ENCODE measurements at places on chromosomes 6 and 20.

- no peak for DNase-seq
Measured at GRCh38 chr20:17987988-17988387, 19.2 kb downstream of the MGME1 start.

DNA sequence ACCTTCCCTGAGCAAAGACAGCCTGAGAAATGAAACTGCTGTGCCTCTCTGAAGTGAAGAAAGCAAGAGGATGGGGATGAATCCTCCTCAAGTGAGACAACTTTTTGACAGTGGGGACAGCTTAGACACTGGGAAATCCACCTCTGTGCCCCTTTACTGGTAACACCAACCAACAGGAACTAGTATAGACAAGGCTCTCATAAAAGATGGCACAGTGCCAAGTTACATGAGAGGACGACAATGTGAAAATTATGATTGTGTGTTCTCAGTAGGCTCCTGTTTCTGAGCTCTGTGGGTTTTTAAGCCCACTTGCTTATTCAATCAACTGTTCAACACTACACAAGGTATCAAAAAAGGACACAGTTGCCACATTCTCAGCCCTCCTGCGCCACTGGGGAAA, 41.6 kb upstream of the LYRM2 start:
- DNase-seq, result no peak

- no peak for DNase-seq
Measured at GRCh38 chr6:101824551-101825345, 431.2 kb downstream of the GRIK2 start.

- no peak for DNase-seq
Measured at GRCh38 chr20:4876731-4877130, 124.6 kb downstream of the SLC23A2 start.

DNA sequence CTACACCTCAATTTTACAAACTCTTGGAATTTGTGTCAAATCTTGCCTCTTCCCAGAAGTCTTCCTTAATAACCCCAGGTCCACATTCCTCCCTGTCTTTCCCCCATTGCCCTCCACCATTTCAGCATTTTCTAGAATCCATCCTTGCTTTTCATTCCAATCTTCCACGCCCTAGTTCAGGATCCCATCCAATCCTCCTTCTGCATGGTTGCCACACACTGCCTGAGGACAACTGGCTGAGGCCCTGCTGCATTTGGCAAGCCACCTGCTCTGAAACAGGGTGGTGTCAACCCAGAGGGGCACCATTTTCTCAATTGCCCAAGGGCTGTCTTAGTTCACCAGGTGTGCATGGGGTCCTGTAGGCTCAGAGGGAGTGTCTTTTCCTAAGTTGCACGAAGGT, 37.9 kb upstream of the RFPL4B start:
- DNase-seq, result no peak

- peak; percentile 79 for DNase-seq
Measured at GRCh38 chr6:142867988-142868812, 76.8 kb downstream of the HIVEP2 start.

DNA sequence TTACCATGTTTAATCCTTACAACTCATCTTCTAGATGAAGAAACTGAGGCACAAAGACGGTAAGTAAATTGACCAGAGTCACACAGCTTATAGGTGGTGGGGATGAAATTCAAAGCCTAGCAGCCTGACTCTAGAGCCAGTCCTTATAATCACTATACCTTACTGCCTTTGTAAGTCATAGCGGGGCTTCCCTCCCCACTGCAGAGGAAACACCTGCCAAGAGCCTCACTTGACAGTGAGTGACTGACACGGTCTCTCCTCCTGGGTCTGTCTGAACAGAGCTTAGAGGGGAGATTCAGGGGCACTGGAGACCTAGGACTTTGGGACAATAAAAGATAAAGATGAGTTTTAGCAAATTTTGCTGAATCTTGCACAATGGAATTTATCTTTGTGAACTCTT, 12.8 kb downstream of the SUN5 start:
- DNase-seq, result no peak

DNA sequence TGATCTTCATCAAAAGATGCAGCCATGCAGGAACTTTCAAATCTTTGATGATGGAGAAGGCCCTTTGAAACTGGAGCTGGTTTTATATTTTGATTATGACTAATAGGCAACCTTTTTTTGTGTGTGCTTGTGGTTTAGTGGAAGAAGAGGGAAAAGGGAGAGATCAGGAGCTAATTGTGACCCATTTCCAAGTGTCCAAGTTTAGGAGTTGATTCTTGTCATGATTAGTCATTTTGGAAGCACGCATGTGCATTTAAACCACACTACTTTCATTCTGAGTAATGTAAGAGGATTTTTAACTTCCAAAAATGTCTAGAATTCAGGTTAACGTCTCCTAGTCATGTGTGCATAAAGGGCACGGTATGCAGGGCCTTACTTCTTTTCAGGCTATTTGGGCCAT, 3.5 kb downstream of the FOXO3 start:
- no peak for DNase-seq

DNA sequence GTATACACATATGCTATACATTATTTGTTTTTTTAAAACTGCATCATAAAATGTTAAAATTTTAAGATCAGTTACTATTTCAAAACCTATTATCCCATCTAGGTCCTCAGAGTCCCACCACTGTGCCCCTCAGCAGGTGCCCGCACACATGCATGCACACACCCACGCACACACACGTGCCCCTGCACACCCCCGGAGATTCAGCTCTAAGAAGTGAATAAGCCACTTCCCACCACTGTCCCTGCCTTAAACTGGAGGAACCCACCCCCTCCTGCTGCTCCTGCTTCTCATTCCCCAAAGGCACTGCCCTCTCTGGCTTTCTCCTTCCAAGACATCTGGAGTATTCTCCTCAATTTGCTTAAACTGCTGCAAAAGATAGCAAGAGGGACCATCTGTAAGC, 5.4 kb upstream of the FAM210B start:
- DNase-seq, result no peak

GRCh38 chr6:134223796-134224420, 94.0 kb downstream of the SGK1 start:
- no peak for DNase-seq

GRCh38 chr6:41426438-41426851, 91.0 kb downstream of the NCR2 start:
- DNase-seq, result no peak

GRCh38 chr20:36886859-36887751, 11.2 kb downstream of the TLDC2 start:
- DNase-seq, result peak; percentile 85

- DNase-seq, result no peak
Measured at GRCh38 chr6:89527634-89528033, 94.7 kb downstream of the ANKRD6 start.

- DNase-seq, result no peak
Measured at GRCh38 chr6:152572338-152573088, 64.6 kb downstream of the SYNE1 start.

DNA sequence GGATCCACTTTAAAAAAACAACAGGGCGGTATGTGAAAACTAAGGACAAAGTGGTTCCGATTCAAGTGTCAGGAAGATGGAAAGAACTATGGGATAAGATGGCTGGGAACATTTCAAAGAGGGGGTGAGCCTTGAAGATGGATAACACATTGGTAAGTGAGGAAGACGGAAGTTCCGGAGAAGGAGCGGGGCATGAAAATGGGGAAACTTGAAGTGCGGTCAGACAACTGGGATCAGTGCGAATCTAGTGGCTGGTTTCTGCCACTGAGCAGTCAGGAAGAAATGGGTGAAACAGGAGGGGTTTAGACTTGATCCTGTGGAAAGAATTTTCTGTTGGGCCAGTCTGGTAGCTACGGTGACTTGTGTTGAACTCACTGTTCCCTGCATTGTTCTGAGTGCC, 1.2 kb downstream of the NAA20 start:
- no peak for DNase-seq

GRCh38 chr20:32278199-32278643, 770 bp downstream of the KIF3B start:
- no peak for DNase-seq

DNA sequence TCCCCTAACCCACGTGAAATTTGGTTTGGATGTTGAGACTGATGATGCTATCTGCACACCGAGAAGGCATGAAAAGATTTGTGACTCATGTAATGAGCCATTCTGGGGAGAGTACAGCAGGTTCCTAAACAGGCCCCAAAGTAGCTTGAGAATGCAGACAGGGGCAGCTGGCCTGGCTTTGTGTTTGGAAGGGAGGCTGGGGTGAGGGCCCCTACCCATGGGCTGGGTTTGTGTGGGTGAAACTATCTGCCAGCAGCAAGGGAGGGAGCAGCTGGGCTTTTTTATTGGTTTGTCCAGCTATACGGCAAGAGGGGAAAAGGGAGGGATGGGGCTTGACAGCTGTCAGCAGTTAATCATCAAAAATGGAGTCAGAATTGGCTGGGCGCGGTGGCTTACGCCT, 87.0 kb upstream of the RNF24 start:
- DNase-seq, result no peak

- no peak for DNase-seq
Measured at GRCh38 chr6:144728804-144729203, 443.7 kb downstream of the UTRN start.

DNA sequence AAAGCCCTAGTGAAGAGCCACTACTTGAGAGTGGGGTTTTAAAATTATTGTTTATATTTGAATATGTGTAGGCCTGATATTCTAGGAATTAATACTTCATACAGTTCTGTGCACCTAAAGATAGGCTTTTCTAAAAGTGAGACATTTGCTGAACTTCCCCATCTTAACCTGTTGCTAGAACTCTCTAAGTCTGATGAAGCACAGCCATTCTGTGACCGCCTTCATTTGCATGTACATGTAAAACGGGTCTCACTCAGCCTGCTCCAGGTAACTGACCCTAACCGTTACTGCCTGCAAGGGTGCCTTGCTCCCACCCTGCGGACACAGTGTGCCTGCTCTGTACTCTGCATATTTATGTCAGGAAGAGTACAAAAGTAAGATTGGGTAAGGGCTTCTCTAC, 44.3 kb upstream of the IRF4 start:
- DNase-seq, result no peak

GRCh38 chr6:122770835-122771601, 8.5 kb upstream of the FABP7 start:
- peak; percentile 20 for DNase-seq

- no peak for DNase-seq
Measured at GRCh38 chr20:48665785-48666184, 162.0 kb downstream of the PREX1 start.

GRCh38 chr6:7721649-7722048, 4.2 kb upstream of the BMP6 start:
- no peak for DNase-seq

DNA sequence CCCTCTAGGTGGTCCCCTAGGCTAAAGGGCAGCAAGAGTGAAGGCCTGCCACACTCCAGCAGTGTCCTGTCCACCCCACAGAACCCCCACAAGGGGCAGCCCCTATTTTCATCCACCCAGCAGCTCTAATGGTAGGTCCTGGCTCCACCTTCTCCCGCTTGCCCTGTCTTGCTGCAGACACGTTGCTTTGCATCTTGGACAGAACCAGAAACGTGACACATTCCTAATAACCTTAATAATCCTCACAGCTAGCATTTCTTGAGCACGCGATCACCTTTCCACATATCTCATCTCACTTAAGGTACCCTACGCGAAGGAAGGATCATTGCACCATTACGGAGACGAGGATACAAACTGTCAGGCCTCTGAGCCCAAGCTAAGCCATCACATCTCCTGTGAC, 11.7 kb upstream of the SLC22A23 start:
- no peak for DNase-seq

DNA sequence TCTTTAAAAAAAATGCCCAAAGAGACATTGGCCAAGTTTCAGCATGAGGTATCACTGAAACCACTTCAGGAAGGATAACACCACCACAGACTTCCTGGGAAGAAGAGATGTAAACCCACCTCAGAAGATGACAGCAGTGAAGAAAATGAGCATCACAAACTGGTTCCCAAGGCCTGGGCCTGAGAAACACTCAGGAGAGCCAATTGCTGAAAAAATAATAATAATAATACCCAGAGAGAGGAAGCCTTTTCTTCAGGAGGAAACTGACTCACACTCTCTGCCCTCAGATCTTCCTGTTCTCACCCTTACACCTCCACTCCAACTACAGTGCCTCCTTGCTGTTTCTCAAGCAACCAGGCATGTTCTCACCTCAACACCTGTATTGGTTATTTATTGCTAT, 68.1 kb upstream of the MAFB start:
- DNase-seq, result no peak

GRCh38 chr6:158660333-158660754, 10.5 kb downstream of the SYTL3 start:
- no peak for DNase-seq

- no peak for DNase-seq
Measured at GRCh38 chr6:101760843-101761621, 367.5 kb downstream of the GRIK2 start.
